ENCODE measurements at places on chromosomes 6 and 20. TPM values are rescaled to one million over a fixed set of nuclear protein-coding genes. Genes with fewer than 3 reads are reported as not detected.

Gene MED23
- 40.3 TPM for total RNA-seq

Gene TMEM74B
- 4.0 TPM for total RNA-seq

Gene BMP5
- not detected for total RNA-seq

Gene SLC22A1
- total RNA-seq, result 1.2 TPM

Gene SIRPB1
- total RNA-seq, result 9.6 TPM

Gene OPRM1
- not detected for total RNA-seq

Gene CRIP3
- 0.47 TPM for total RNA-seq

Gene L3MBTL1
- total RNA-seq, result 10.6 TPM

Gene FIG4
- total RNA-seq, result 12.1 TPM

Gene RIPPLY2
- not detected for total RNA-seq

Gene PACRG
- total RNA-seq, result 0.58 TPM

Gene ZC2HC1B
- total RNA-seq, result not detected

- peak; percentile 74 for DNase-seq
Measured at GRCh38 chr6:3162565-3163247, 5.4 kb upstream of the TUBB2A start.

DNA sequence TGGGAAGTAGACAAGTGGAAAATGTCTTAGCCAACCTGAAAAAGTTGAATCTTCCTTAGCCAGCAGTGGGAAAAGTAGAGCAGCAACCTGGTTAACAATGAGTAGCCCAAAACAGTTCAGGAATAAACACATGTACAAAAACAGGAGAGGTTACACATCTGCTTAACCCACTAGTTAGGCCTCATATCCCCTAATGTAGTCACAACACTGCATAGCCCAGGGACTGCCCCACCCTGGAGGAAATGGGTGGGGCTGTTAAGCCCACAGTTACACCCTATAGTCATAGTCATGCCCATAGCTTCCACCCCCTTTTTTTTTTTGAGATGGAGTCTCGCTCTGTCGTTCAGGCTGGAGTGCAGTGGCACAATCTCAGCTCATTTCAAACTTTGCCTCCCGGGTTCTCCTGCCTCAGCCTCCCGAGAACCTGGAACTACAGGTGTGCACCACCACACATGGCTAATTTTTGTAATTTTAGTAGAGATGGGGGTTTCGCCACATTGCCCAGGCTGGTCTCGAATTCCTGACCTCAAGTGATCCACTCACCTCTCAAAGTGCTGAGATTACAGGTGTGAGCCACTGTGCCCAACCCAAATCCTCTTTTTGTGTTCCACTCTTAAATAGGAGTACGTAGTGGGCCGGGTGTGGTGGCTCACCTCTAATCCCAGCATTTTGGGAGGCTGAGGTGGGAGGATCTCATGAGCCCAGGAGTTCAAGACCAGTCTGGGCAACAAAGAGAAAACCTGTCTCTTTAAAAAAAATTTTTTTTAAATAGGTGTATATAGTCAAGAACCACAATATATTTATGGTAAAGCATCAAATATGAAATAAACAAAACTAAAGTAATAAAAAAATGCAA, 24.5 kb downstream of the ILRUN start:
- DNase-seq, result peak; percentile 59

GRCh38 chr6:34953061-34954025, 64.3 kb downstream of the ANKS1A start:
- no peak for DNase-seq

GRCh38 chr6:4480788-4481735, 295.1 kb upstream of the CDYL start:
- no peak for DNase-seq

- DNase-seq, result no peak
Measured at GRCh38 chr6:109117346-109118035, 22.2 kb downstream of the CEP57L1 start.

DNA sequence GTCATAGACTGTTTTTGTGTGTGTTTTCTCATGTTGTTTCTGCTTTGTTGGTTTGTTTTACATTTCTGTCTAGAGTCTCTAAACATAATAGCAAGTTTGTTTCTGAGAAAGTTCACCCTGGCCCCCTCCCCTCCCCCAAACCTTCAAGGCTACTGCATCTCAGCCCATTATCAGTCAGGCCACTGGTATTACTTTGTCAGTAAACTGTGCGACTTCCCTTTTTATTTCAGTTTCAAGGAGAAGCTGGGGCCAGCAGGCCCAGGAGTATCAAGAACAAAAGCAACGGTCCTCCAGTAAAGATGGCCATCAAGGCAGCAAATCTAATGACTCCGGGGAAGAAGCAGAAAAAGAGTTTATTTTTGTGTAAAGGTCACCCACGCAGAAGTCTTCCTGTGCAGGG, 32.8 kb upstream of the SCGN start:
- no peak for DNase-seq

DNA sequence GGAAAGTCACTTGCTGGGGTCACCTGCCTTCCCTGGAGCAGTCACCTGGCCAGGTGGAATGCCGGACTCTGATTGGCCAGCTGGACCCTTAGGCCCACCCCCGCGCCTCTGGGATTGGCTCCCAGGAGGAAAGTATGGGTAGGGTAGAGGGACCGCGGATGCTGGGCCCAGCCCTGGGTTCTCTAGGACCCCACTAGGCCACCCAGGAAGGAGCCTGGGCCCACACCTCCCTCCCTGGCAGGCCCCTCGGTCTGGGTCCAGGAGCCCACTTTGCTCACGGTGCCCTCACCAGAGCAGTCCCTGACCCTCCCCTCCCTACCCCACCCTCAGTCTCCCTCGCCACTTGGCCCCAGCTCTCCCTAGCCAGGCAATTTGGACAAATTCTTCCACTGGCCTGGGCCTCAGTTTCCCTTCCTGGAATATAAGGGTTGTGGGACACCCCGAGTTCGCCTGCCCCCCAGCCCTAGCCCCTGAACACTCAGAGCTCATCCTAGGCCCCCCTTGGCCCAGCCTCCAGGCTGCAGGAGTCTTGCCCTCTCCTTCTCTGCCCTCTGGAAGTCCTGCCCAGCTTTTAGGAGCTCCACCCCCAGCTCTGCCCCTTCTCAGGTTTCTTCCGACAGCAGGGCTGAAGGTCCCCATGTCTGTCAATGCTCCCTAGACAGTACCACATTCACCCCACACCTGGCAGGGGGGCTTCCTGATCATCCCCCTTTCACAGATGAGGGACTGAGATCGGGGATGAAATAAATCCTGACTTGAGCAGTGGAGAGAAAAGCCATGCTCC, 299.6 kb downstream of the TAF4 start:
- DNase-seq, result no peak

DNA sequence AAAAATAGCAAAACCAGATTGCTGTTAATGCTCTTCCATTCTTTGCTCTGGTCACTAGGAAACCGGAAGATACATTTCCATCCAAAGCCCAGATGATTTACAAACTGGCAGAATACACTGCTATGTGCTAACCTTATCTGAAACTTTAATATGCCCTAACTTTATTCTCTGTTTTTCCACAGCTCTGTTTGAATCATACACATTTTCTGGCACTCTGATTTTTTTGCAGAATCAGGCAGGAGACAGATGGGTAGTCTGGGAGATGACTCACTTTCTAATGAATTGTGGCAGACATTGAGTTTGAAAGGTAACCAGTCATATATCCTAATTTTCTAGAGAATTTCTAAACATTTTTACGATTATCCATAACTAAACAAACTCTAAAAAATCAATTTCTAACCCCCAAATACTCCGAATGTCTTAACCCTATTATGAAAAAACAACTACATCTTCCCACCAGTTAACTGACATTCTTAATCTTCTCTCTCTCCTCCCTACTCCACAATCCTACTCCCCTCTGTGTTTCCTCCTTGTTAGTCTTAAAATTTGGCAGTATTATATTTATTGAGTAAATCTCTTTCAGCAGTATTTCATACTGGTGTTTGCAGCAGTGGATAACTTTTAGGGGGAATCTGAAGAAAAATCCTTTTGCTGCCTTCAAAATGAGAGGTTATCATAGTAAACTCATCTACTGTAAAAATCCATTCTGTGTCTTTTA, 63.5 kb downstream of the MAN1A1 start:
- DNase-seq, result no peak

- DNase-seq, result no peak
Measured at GRCh38 chr20:38414769-38415450, 20.2 kb downstream of the SNHG17 start.

DNA sequence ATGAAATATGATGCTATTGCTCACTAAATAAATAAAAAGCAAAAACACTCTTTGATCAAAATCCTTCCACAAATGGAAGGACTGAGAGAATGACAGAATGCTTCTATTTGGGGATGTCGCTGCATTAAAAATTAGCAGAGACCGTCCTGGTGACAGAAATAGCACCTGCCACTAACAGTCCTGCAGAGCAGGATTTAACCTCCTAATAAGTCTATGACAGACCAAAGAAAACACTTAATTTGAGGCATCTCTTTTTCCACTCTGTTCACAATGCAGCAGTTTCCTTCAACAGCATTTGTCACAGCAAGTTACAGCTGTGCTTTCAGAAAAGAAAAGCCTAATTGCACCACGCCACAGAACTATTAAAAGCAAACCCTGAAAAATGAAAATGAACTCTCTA, 140.6 kb upstream of the BEND6 start:
- DNase-seq, result no peak

DNA sequence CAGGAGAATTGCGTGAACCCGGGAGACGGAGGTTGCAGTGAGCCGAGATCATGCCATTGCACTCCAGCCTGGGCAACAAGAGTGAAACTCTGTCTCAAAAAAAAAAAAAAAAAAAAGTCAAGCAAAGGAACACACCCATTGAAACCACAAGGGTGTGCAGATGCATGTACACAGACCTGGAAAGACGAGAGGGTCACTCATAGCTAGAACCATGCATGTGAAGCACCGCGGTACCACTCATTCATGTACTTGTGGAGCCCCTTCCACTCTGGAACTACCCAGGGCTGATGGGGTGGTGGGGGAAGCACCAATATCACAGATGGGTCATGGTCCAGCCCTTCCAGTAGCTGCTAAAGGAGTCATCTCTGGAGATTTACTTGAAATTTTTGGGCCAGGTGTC, 7.4 kb upstream of the TJAP1 start:
- no peak for DNase-seq

DNA sequence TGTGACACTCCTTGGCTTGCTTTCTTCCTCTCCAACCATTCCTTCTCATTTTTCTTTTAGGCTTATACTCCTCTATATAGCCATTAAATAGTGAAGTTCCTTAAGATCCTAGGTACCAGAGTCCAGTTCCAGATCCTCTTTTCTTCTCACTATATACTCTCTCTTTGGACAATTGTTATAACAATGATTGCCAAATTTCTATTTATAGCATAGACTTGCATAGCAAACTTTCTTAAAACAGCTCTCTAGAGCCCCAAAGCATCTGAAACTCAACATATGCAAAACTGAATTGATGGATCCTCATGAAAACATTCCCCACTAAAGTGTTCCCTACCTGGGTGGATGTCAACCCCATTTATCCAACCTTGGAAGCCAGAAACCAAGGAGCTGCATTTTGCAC, 13.4 kb downstream of the PHIP start:
- DNase-seq, result no peak

DNA sequence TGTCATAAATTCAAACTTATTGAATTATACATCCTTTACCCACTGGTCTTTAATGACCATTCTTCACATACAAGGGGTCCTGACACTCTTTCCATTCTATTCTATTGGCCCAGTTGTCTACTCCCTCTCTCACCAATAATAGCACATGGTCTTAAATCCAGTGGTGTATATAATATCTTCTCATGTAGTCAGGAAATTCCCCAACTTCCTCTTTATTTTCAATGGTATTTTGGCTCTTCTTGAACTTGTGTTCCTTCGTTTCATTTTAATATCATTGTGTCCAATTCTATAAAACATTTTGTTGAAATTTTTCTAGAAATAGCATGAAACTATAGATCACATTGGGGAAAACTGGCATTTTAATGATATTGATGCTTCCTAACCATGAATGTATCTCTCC, 36.8 kb downstream of the PSMB9 start:
- DNase-seq, result no peak

GRCh38 chr6:114783083-114783482, 440.3 kb upstream of the HS3ST5 start:
- no peak for DNase-seq

GRCh38 chr6:38185752-38186151, 366.2 kb downstream of the ZFAND3 start:
- no peak for DNase-seq

DNA sequence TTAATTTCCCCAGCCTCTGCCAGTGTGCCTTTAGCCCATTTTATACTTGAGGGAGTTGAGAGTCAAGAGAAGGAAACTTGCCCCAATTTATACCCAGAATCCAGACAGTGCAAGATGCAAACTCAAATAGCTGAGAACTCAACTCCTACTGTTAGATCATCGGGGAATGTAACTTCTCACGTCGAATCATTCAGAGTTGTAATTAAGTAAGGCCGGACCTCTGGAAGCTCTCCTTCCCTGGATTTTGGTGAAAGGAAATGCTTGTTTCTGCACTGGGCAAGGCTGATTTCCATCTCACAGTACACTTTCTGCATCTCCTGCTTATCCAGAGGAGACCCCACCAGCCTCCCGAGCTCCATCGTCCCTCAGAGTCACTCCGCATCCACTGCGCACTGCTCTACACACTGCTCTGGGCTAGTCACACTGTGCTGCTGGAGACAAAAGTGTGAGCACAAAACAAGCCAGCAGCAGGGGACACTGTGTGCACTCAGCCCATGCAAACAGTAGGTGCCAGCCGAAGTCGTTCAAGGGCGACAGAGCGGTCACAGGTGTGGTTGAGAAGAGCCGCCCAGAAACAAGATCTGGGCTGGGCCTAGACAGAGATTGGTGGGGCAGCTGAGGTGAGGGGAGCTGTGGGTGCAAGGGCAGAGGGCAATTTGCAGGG, 150.4 kb upstream of the QKI start:
- DNase-seq, result no peak

DNA sequence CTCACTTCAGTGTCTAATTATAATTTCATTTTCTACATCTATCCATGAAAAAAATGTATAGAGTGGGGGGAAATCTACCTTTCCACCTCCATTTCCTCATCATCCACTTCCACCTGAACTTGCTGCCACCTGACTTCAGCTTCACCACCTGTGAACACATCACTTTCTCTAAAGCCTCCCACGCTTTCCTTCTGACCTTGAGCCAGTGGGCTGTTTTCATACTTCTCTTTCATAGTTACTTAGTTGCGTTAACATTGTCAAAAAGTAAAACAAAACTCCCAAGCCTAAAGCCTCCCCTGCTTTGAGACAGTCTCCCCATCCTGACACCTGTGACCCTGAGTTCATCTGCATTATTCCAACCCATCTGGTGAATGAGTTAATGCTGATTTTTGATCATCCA, 47.3 kb downstream of the KLHL31 start:
- no peak for DNase-seq

DNA sequence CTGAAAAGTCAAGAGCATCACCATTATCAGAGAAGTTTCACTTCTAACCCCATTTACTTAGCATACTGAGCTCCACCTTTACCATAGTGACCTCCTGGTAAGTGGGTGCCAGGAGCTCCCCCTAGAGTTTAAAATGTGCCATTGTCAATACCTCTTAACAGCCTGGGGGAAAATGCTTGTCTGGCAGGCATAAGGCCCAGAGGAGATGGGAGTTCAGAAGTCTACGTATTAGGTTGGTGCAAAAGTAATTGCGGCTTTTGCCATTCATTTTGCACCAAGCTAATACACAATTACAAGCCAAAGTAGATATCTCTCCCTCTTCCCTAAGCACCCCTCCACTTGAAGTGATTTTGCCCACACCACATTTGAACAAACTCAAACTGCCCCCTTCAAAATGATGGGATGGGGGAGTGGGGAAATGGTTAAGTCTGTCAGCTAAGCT, 919.0 kb downstream of the KIF16B start:
- DNase-seq, result no peak

All from activated naive CD8-positive, alpha-beta T cell treated with anti-CD3 and anti-CD28 coated beads, Interleukin-2, amount 10 ng/mL, durations not matched to agents 7 days and 5 days (primary cell).